ENCODE measurements at places on chromosomes 12 and 14.

DNA sequence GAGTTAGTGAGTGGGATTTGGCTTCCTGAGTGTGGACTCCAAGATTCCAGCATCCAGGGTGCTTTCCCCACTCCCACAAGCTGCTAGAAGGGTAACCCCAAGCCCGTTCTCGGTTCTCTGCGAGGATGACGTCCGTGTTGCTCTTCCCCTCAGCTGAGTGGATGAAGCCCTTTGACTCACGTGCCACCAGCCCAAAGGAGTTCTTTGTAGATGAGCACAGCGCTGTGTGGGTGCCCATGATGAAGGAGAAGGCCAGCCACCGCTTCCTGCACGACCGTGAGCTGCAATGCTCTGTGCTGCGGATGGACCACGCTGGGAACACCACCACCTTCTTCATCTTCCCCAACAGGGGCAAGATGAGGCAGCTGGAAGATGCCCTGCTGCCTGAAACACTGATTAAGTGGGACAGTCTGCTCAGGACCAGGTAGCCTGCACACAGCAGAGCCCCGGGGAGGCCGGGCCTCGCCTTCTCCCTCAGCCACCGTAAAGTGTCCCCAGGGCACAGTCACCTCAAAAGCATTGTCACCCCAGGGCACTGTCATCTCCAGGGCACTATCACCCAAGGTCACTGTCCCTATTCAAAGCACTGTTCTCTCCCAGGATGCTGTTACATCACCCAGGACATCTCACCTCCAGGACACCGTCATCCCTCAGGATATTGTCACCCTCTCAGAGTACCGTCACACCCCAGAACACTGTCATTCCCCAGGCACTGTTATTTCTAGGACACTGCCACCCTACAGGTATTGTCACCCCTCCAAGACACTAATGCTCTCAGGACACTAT, 31.3 kb downstream of the SERPINA3 start:
- no peak for DNase-seq

GRCh38 chr14:60051721-60052221, 40.0 kb upstream of the PCNX4 start:
- peak; percentile 63 for DNase-seq

GRCh38 chr12:123126294-123127181, 24.4 kb downstream of the PITPNM2 start:
- no peak for DNase-seq

- peak; percentile 92 for DNase-seq
Observed at GRCh38 chr14:23953464-23954278, at the start of gene DHRS4. Gene DHRS4, plus strand, starts transcription at chr14:23953770. Its CDS starts 19 bp downstream, at chr14:23953789.

DNA sequence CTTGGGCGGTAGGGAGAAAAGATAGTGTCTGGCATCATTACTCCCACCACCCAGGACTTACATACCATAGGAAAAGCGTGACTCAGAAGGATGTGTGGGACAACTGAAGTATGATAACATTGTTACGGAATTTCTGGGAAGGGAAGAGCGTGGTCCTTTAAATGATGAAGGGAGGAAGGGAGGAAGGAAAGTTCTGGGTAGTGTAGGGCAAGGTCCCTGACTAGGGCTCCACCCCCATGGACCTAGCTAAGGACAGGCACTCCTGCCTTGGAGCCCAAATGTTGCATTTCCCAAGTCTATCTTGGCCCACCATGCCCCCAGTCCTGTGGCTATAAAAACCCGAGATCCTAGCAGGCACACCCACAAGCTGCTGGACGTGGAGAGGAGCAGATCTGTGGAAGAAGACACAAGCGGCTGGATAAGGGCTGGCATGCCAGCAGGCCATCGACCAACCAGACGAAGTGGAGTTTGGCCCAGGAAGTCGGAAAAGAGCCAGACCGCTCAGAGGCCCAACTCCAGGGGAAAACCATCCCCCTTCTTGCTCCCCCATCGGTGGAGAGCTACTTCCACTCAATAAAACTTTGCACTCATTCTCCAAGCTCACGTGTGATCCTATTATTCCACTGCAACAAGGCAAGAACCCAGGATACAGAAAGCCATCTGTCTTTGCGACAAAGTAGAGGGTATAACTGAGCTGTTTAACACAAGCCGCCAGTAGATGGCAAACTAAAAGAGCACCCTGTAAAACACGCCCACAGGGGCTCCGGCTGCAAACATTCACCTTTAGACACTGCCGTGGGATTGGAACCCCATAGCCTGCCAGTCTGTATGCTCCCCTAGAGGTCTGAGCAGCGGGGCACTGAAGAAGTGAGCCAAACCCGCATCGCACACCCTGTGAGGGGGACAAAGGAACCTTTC, 23.0 kb upstream of the RAB21 start:
- DNase-seq = no peak

- DNase-seq = no peak
Observed at GRCh38 chr12:127552838-127553237, 714.1 kb upstream of the TMEM132C start.

DNA sequence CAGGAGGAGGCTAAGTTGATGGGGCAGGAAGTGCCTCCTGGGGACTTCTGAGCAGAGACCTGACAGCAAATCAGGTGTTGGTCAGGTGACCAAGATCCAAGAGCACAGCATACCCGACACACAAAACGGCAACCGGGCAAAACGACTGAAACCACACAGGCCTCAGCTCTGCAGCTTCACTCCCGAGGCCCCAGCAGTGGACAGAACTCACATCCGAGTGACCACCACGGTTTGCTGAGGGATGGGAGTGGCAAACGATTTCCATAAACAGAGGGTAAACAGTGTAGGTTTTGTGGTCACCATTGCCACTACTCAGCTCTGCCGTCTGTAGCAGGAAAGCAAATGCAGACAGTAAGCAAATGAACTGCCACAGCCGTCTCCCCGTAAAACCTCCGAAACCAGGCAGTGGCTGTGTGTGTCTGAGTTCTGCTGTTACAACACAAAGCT, 14.4 kb downstream of the CHFR start:
- DNase-seq = no peak
